Transverse colon (tissue), 4 donors: ENCODE measurements at places on chromosomes 4 and X. TPM values are rescaled to one million over a fixed set of nuclear protein-coding genes. Genes with fewer than 3 reads are reported as not detected.

DNA sequence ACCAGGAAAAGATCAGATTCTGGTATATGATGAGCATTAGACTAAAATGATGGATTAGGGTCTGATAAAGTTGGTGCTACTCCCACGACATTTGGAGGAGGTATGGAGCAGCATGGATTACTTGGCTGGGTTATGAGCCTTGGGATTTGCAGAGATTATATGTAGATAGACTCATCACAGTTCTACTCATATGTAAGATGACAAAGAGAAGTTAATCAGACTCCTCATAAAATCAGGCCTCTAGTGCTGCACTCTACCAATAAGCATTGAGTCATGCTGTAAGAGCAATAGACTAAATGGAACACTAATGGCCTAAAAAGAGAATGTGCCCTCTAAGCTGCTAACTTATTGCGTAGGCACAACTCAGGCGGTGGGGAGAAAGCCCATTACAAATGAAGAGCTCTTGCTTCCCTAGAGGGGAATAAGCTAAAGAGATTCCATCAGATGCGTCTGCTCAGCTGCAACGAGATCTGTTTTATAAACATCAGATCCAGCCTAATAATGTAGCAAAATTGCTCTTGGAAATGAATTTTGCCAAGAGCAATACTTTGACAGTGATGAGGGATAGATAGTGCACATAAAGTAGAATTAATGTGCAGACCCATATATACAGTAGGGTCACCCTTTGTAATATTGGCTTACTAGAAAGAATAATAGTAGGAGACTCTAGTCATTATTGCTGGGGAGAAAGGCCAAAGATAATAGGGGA, 17.5 kb downstream of the LIAS start:
- DNase-seq, result no peak

DNA sequence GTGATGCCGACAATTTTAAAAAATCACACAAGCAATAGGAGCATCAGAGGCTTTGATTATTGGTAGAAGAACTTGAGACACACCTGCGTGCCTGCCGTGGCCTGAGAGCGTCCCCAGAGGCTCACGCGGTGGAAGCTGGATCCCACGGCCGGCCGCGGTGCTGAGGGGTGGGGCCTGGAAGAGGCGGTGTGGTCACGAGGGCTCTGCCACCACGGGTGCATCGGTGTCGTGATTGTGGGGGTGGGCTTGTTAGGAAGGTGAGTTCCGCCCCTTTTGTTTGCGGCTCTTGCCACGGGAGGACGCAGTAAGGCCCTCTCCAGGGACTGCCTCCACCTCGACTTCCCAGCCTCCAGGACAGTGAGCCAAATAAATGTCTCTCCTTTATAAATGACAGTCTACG, 77.2 kb upstream of the ADRA2C start:
- no peak for DNase-seq

- DNase-seq, result no peak
Observed at GRCh38 chrX:43808231-43808630, 74.0 kb downstream of the MAOB start.

DNA sequence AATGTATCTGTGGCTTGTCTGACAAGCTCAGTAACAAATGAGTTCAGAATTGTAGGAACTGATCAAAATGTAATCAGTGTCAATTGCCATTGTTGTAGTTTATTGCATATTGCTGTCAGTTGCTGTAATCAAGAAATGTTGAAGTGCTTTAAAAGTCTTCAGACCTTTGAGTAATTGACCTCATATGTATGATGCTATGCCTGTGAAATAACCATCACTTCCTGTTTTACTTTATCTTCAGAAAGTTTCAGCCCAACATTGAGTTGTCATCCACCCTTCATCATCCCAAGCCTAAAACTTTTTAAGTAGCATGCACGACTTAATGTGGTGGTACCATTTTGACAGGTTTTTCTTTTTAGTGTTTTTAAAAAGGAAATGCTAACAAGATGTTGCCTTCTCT, 212.4 kb downstream of the ARHGAP10 start:
- DNase-seq, result no peak

GRCh38 chrX:85516131-85516530, 136.7 kb upstream of the POF1B start:
- no peak for DNase-seq

DNA sequence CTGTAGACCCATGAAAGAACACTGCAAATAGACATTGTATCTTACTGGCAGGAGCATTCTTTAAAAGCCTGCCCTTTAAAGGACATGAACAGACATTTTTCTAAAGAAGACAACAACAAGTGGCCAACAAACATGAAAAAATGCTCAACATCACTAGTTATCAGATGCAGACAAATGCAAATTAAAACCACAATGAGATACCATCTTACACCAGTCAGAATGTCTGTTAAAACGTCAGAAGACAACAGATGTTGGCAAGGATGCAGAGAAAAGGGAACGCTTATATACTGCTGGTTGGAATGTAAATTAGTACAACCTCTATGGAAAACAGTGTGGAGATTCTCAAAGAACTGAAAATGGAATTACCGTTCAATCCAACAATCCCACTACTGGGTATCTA, 77.2 kb downstream of the ATP10D start:
- DNase-seq, result no peak

DNA sequence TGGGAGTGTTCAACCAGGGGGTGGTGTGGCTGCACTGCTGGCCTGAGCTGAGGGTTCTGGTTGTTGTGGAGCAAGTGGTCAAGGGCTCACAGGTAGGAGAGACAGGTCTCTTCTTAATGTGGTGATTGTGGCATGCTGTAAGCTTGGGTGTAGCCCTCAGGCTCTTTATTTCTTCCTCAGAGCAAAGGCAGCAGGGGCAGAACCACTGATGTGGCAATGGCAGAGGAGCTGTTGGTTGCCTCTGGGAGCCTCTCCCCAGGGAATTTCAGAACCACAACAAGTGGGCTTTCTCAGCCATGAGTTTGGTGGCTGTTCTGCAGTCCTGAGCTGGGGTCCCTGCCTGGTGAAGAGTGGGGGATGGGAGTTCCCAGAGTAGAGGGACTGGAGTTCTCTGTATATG, 1017.2 kb downstream of the SH3BGRL start:
- no peak for DNase-seq

Gene LIMCH1
- 8.1 TPM for total RNA-seq

Gene MAP3K15
- 0.14 TPM for total RNA-seq

Gene SLC25A43
- 40.3 TPM for total RNA-seq
